GM10248 (cell line): ENCODE measurements at places on chromosomes 6 and 20.

DNA sequence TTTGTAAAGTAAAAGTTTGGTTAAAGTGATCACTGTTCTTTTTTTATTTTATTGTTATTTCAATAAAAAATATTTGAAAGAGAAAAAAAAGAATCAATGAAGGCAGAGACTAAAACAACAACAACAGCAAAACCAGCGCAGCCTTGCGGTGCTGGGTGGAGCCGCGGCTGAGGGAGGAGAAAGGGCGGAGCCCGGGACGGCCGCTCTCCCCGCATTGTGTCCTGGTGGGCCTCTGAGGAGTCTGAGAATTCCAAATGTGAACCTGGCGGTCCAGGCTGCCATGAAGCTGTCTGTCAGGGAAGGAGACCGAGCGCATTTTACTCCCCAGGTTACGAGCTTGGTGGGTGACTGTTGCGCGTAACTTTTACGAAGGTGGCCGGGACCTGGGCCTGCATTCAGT, 43.2 kb downstream of the TMEM242 start:
- no peak for DNase-seq

GRCh38 chr20:43515628-43516027, 8.1 kb downstream of the L3MBTL1 start:
- no peak for DNase-seq

GRCh38 chr6:30730601-30731435, 10.7 kb downstream of the TUBB start:
- DNase-seq, result peak; percentile 78

GRCh38 chr6:6823568-6824224, 235.2 kb downstream of the LY86 start:
- DNase-seq, result no peak

GRCh38 chr6:168363811-168364792, 44.5 kb upstream of the DACT2 start:
- no peak for DNase-seq
